ENCODE measurements at places on chromosomes 1 and 21. TPM values are rescaled to one million over a fixed set of nuclear protein-coding genes. Genes with fewer than 3 reads are reported as not detected.

GRCh38 chr1:61138921-61139774, 56.8 kb downstream of the NFIA start:
- DNase-seq = no peak

DNA sequence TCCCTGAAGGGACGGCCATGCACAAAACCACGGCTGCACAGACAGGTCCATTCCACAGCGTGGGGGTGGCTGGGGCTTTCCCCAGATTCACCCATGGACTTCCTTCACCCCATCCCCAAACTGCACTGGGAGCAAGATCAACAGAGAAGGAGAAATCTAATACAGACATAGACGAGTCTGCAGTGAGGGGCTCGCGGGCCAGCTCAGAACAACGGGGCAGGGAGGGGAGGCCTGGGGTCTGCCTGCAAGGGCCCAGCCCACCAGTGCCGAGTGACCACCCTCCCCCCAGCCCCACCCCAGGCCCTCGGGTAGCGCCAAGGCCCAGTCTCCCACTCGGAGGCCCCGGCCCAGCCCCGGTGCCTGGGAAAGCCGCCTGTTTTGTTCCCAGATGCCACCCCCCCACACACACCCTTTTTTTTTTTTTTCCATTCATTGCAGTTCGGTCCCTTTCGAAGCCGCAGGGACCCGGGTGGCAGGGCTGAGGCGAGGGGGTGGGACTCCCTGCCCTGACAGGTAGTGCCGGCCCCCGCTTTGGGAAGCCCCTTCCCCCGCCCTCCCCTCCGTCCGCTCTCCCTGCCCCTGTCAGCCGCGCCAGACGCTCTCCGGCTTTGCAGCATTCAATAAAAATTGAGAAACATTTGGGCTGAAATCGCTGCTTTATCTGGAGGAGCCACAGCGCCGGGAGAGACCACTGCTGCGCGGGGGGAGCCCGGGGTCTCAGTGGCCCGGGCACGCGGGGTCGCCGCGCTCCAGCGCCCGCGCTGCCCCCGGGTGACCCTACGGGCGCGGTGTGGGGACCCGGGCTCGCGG, 543 bp upstream of the EPHB2 start:
- DNase-seq = no peak

- no peak for DNase-seq
Observed at GRCh38 chr1:28516518-28516956, 10.7 kb downstream of the RCC1 start.

DNA sequence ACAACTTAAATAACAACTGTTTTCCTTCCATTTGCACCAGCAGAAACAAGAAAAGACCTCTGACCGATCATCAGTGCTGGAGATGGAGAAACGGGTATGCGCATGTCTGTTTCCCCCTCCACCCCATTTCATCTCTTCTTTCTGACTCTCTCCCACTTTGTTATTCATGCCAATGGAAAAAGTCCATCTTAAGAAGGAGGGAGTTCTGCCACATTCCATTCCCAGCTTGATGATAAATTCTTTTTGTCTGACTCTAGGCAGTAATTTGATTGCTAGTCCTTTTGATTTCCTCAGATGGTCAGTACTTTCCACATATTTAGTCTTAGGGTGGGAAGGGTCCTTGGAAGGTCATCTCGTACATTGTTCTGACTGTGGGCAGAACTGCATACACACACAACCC, 142.5 kb downstream of the SYT2 start:
- DNase-seq = no peak

DNA sequence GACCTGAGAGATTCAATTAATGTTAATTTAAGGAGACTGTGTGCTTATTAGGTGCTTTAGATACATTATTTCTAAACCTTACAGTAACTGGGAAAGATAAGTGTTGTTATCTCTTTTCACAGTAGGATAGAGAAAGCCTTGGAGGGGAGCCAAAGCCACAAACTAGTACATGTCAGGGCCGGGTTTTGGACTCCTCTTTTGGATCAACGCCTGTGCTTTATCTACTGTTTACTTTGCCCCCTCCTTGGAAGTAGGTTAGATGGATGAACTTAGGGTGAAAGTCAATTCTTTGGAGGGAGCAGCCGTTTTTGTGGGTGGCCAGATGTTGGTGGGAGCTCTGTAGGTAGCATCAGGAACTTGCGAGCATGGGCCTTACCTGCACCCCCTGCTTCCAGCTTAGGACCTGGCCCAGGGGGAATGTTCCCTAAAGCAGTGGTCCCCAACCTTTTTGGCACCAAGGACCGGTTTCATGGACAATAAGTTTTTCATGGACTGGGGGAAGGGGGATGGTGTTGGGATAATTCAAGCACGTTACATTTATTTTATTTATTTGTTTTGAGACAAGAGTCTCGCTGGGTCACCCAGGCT, 1.7 kb downstream of the HHAT start:
- DNase-seq = no peak

The KLF17 gene
- 0.42 TPM for total RNA-seq

The CYP4A22 gene
- total RNA-seq = not detected
